ENCODE measurements at places on chromosomes 4 and X.

GRCh38 chrX:118062817-118063615 lies 53.6 kb downstream of the KLHL13 start:
- no peak for DNase-seq

DNA sequence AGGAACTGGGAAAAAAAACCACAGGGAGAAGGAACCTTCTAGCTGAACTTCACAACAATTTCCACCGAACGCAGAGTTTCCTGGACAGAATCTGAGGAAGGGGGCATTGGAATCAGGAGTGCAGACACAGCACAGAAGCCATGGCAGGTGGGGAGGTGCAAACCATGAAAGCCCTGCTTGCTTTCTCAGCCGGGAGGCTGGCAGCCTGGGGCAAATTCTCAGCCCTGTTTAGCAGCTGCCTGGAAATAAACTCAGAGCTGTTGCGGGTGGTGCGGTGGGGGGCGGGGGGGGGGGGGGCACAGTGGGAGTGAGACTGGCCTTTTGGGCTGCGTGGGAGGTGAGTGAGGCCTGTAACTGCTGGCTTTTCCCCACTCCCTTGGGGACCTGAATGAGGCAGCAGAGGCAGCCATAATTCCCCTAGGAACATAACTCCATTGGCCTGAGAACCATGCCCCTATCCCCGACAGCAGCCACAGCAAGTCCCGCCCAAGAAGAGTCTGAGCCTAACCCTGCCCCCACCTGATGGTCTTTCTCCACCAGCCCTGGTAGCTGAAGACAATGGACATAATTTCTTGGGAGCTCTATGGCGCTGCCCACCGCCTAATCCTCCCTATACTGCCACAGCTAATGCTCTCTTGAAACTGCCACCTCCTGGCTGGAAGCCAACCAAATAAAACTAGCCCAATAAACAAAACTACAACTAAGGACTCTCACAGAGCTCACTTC lies 176.3 kb downstream of the FAM13A start:
- no peak for DNase-seq

GRCh38 chr4:9867751-9868425 lies 86.5 kb downstream of the DRD5 start:
- no peak for DNase-seq

GRCh38 chr4:76767983-76768382 lies 130.0 kb downstream of the SOWAHB start:
- no peak for DNase-seq

DNA sequence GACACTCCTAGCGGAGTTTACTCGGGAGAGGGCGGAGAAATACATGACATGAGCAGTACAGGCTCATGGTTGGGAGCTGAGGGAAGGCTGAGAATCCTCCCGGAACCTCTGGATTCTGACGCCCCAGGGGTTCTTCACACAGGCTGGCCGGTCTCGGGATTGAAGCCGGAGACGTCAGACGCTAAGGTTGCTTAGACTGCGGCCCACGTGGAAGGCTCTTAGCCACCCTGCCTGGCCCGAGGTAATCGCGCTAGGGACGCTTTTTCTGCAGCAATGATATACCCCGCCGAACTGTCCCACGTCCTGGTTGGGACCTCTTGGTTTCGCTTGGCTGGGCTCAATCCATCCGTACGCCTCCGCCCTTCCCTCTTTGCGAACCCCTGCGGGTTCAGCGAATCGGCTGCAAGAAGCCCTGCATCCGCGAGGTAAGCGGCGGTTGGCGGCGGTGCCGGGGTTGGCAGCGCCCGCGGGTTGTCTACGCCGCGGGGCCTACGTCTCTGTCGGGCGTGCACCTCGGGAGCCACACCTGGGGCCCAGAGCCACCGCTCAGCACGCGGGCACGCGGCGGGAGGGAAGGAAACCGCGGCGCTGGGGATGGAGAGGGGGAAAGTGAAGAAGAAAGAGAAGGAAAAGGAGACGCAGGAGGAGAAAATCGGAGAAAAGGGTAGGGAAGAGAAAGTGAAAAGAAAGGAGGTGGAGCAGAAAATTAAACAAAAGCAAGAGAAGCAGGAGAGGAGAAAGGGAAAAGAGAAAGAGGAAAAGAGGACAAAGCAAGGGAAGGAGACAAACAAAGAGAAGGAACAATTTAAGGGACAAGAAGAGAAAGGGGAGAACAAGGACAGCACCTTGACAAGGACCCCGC lies at the start of gene ARL9:
ARL9 (plus strand) TSS at position 523 of the 862 bp plus-strand sequence; CDS start at position 595, 72 bp downstream.
- peak; percentile 50 for DNase-seq

DNA sequence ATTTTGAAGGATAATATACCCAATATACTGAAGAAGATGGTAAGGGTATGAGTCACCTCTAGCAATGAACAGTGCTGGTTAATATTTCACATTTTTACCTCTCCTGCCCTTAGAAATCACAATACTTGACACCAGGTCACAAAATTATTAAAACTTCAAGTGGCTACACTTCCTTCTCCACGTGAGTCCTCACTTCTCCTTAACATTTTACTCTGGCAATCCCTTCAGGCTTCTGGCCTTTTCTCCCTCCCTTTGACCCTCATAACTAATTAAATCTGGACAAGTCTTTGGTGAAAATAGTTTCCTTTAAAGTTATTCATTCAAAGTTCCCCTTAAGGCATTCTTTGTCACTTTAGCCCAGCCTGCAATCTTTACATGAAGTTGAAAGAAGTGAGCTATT lies 190.4 kb downstream of the UNC5C start:
- no peak for DNase-seq

- DNase-seq, result no peak
These were observed 84.9 kb upstream of the TET2 start for GRCh38 chr4:105061731-105062130.

DNA sequence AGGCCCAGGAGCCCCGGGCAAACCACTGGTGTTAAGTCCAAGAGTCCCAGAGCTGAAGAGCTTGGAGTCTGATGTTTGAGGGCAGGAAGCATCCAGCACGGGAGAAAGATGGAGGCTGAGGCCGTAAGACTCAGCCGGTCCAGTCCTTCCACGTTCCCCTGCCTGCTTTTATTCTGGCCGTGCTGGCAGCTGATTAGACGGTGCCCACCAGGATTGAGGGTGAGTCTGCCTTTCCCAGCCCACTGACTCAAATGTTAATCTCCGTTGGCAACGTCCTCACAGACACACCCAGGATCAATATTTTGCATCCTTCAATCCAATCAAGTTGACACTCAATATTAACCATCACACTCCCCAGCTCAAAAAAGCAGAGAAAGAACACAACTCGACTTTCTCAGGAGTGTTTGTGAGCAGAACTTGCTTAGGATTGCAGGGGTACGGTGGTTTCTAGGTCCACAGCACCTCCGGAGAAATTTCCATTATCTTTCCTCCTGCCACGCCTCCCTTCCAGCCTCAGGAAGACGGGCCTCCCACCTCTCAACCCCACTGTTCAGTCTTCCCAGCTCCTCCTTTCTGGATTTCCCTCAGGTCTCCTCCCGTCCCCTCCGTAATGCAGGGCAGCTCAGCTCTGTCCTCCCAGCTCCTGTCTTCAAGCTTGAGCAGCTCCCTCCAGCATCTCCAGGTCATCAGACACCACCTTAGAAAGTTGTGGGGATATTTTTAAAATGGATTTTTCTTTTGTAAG lies 13.3 kb upstream of the TMEM271 start:
- no peak for DNase-seq

DNA sequence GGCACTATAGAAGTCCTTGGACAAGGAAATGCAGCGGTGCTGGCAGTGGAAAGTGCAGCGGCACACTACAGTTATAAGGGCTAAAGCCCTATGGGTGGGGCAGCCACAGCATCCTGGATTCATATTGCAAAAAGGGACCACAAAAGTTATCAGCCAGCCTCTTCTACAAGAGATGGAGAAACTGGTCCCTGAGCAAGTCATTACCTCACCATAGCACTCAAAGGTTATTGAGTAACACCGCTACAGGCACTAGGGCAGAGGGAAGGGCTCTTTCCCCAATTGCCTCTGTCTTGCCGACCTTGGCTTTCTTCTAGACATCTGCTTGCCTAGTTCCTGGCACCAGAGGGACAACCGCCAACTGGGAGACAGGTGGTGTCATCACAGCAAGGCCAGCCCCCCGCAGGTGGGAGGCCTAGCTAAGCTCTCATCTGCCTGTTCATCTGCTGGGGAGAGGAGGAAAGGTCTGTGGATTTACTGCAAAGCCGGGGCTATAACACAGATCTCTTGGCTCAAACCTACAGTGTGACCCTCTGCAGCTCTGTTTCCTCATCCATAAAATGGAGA lies 600.0 kb downstream of the BCOR start:
- DNase-seq, result no peak

DNA sequence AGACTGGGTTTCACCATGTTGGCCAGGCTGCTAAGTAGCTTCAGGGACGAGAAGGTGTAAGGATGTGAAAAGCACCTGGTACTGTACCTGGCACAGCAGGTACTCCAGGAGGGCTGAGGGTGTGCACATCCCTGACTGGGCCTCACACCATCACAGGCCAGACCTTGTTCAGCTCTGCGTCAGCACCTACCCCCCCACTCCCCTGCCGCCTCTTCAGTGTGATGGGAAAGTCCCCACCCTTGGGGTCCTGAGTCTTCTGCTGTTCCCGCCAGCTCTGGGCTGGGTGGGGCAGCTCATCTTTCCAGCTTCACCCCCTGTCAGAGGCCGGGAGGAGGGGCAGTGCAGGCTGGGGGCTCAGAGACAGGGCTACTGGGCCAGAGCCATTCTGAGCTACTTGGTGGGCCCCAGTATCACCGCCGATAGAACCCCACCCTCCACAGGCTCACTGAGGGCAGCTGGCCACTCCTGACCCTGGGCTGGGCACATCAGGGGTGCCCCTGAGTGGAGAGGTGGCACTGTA lies 6.7 kb upstream of the SH3BP2 start:
- DNase-seq, result peak; percentile 50

GRCh38 chrX:13396924-13397323 lies 77.1 kb upstream of the ATXN3L start:
- no peak for DNase-seq

DNA sequence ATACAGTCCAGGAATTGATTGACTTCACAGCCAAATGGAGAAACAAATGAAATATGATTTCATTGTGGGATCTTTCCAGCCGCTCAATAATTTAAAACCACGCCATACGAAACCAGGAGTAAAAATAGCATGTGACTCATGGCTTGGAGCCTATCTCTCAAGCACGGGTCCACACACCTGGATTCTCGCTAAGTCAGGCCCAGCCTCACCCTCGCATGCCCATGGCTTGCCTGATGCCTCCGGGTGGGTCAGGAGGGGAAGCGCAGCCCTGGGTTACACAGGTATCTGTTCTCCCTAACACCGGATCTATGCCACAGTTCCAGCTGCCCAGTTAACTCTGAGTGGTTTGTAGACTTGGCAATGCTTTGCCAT lies 5.6 kb upstream of the ABLIM2 start:
- DNase-seq, result no peak

- DNase-seq, result no peak
These were observed 67.2 kb upstream of the TFDP3 start for GRCh38 chrX:133285341-133285740.

DNA sequence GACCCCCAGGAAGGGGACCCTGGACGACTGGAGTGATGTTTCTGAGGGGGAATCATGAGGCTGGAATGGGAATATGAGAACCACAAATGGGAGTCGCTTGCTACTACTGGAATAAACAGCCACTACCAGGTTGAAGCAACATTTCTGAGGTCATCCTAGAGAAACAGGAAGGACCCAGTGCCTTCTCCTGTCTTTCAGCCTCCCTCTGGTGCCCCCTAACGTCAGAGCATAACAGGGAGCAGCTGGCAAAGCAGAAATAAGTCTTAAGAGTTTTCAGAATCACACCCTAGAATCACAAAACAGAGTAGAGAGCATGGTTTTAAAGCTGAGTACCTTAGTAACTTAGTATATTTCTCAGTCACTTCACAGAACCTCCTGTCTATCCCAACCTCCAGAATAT lies 347.8 kb upstream of the PITX2 start:
- no peak for DNase-seq

- no peak for DNase-seq
These were observed 1753.7 kb upstream of the AGA start for GRCh38 chr4:179195887-179196286.

DNA sequence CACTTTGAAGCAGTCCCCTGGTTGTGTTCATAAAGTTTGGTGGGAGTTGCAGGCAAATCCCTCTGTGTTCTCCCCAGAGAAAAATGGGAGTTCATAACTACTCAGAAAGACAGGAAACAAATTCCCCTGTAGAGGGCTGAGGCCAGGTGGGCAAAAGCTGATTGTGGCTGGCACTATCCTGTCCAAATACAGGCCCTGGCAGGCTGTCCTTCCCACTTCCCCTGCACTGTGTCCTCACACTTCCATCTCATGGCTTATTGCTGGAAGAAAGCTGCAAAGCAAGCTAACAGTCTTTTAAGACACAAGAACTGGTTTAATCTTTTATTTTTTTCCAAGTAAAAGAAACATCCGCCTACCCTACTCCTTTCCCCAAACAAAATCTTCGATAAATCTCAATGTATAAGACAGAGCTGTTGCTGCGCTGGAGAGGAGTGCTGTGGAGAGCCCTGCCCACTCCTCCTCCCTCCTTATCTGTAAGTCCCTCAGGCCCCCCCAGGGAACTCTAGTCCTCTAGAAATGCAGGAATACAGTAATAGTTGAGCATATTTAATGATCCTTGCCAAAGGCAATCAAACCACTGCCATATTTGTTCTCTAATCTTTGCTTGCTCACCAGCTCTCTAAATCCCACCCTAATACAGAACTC lies 14.0 kb downstream of the TAPT1 start:
- no peak for DNase-seq

- no peak for DNase-seq
These were observed 21.1 kb downstream of the RASL11B start for GRCh38 chr4:52883183-52883621.

DNA sequence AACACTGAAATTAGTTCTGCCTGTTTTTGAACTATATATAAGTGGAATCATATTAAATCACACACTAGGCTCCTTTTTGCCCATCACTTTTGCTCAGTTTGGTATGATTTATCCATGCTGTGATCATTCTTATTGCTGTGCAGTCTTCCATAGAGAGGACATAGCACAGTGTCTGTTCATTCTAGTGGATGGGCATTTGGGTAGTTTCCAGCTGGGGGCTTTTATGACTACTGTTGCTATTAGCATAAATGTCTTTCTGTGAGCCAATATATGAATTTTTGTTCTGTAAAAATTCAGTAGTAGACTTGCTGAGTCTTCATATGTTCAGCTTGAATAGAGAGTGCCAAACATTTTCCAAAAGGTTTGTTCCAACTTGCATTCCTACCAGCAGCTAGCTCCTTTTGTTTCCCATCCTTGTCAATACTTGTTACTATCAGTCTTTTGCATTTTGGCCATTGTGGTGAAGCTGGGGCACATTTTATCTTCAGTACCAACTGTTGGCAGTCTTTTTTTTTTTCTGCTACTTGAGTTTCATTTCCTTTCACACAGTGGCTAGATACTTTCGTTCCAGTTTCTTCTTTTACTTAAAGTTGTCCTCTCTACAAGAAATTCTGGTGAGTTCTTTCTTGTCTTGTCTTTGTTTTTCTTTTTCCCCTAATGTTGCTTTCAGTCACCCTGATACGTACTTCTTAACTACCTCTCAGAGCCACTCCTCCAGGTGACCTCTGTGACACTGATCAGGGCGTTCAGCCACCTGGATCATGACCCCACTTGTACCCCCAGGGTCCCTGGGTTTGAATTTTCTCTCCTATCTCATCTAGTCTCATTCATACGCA lies 87.0 kb downstream of the ANXA3 start:
- no peak for DNase-seq

- DNase-seq, result no peak
These were observed 61.4 kb downstream of the AGA start for GRCh38 chr4:177380730-177381287.

Data from CD4-positive, alpha-beta T cell (primary cell).